ENCODE measurements at places on chromosomes 7 and 10.
A peak's percentile ranks its signal among the peaks of the same experiment; 100 is the strongest.

GRCh38 chr7:39720586-39720985, 97.2 kb downstream of the RALA start:
- no peak for DNase-seq

DNA sequence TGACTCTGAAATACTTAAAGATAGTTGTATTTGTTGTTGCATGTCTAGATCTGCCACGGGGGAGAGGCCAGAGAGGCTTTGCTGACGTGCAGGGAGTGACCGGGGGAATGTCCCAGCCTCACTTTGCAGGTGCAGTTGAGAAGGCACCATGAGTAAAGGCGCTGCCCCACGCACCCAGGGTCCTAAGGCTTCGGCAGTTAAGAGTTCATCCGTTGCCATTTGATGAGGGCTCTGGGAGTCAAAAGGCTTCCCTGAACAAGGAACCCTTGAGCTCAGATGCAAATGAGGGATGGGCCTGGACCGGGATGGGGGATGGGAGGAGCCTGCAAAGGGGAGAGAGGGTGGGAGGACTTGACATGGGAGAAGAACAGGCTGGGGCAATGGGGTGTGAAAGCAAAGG, 20.4 kb downstream of the PPP2R2D start:
- no peak for DNase-seq

DNA sequence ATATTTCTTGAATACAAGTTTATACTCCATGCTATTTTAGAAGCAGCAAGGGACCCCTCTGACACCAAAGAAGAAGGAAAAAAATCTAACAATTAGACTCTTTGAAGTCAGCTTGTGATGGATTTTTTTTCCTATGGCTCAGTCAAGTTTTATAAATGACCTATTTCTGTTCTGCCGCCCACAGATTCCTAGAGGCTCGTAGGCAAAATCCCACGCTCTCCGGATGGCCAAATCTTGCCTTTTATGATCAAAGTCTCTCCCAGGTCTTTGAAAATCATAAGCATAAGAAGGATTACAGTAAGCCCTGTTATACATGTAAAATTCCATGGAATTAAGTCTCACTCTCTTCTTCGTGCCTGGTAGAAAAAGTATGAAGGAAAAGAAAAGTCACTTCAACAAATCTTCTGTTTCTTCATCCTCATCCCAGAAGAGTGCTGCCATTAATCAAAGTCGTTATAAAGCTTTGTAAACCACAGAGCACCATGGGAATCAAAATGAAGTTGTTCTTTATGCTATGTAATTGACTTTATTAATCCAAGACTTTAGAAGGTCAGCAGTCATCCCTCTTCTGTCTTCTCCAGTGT, 33.1 kb downstream of the ASB13 start:
- DNase-seq = no peak

GRCh38 chr10:74055383-74056049, 57.6 kb downstream of the VCL start:
- DNase-seq = no peak

DNA sequence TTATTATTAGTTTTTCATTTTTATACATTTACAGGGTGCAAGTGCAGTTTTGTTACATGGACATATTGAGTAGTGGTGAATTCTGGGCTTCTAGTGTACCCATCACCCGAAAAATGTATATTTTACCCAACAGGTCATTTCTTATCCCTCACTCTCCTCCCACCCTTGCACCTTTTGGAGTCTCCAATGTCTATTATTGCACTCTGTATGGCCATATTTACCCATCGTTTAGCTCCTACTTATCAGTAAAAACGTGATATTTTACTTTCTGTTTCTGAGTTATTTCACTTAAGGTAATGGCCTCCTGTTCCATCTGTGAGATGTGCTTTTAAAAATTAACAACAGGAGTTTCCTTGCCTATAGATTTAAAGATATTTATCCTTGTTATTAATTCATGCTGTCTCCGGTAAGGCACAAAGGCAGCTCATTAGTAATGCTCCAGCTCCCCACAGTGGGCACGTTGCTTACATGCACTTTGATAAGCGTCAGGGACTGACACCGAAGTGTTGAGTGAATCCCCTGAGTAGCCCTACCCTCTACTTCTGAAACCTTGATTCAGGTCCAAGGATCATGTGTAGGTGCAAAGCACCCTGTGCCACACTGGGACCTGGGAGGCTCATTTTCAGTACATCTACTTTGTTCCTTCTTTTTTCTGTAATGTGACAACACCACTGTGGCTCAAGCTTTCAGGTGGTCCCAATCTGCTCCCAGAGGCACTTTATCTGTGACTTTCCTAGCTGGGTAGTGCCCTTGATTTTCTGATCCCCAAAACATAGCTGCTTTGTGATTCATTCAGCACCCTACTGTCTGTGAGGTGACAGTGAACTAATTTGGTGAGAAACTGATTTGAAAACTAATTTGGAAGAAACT, 27.3 kb downstream of the HYAL4 start:
- DNase-seq = no peak

- no peak for DNase-seq
These were observed 9.4 kb downstream of the ASB13 start for GRCh38 chr10:5656737-5657579.

GRCh38 chr7:68688416-68689086, 909.7 kb upstream of the AUTS2 start:
- no peak for DNase-seq

DNA sequence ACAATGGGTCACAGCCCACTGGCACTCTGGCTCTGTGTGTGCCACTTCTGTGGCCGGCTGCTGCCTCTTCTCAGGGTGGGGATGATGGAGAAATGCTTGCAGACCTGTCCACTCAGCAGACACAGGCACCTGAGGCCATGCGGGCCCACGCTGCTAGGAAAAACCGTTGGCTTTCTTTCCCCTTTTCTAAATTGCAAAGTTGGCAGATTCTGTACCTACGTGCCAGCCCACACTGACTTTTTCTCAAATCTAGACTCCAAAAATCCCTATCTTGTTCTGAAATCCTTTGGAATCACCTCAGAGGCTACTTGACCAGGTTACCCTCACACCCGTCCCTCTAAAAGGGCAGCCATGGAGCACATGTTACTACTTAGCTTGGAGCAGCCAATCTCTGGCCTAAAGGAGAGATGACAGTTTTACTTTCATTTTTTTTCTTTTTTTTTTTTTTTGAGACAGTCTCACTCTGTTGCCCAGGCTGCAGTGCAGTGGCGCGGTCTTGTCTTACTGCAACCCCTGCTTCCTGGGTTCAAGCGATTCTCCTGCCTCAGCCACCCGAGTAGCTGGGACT, 99.4 kb downstream of the RNF216 start:
- DNase-seq = no peak

DNA sequence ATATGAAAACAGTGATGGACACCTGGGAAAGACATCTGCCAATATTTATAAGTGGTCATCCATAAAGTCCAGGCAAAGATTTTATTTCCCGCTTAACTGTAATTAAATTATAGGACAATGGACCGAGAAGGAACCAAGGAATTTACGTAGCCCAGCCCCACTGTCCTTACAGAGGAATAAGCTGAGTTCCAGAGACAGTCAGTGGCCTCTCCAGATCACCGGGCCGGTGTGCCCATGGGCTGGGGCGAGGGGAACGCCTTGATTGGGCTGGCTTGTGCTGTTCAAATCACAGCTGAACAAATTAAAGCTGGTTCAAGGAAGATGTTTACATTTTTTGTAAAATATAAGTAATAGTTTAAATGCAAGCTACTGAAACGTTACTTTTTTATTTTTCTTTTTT, 40.7 kb downstream of the PFKP start:
- no peak for DNase-seq

GRCh38 chr10:123142701-123143161, 5.2 kb upstream of the HMX2 start:
- DNase-seq = no peak

DNA sequence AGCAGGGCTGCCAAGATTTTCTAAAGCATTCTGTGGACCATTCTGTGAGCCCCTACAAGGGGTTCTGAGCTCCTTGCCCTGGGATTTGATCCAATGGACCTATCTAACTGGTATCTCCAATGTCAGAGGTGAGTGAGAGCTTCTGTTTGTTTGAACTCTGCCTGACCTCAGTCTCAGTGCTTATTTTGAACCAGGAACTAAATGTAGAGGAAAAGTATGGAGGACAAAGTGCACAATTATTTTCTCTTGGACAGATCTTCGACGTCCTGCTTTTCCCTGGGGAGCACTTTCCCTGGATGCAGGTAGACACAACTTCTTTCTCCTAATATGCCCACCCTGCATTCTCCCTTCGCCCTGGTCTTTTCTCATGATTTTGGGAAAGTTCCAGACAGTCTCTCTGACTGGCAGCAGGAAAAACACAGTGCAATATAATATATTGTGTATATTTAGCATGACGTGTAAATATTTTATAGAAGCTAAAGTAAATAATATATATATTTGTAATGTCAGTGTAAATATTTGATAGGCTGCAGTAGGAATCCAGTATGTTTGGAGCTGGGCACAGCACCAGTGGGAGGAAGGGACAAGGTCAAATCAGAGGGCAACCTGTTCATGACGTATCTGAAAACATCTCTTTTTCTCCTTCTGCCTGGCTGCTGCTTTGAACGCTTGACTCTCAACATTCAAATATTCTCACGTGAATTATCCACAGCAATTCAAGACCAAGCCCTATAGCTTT, 184.0 kb upstream of the LYZL1 start:
- no peak for DNase-seq

DNA sequence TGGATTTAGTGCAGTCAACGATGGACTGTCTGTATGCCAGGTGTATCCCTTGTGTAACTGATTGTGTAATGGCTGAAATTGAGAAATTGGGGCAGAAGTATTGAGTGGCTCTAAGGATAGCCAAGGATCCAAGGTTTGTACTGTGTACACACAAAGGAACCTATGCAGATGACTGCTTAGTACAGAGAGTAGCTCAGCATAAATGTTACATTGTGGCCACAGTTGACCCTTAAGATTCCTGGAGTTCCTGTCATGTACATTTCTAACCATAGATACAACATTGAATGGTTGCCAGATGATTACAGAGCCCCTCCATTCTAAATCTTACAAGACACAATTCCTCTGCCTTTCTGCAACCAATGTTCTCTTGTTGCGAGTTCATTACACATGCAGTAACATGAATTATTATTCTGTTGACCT, 25.3 kb downstream of the CCDC126 start:
- peak; percentile 19 for DNase-seq

DNA sequence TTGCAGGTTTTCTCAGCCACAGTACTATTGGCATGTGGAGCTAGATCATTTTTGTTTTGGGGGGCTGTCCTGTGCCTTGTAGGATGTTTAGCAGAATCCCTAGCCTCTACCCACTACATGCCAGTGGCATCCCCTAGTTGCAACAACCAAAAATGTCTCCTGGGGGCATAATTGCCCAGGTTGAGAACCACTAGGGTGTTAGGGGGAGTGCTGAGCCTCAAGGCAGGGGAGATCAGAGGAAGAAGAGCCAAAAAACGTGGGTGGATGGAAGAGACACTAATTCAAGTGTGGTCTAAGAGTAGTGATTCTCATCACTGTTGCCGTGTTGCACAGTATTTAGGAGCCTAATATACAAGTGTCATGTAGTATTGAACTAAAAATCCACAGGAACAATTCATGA, 31.7 kb upstream of the CCNY start:
- DNase-seq = no peak

- no peak for DNase-seq
These were observed 63.3 kb upstream of the CHST15 start for GRCh38 chr10:124156524-124157260.

GRCh38 chr10:77176232-77176631, 461.4 kb downstream of the KCNMA1 start:
- DNase-seq = no peak

GRCh38 chr10:45488365-45488764, 114.3 kb downstream of the ALOX5 start:
- DNase-seq = no peak

- DNase-seq = no peak
These were observed 18.6 kb upstream of the YWHAG start for GRCh38 chr7:76377186-76377918.

DNA sequence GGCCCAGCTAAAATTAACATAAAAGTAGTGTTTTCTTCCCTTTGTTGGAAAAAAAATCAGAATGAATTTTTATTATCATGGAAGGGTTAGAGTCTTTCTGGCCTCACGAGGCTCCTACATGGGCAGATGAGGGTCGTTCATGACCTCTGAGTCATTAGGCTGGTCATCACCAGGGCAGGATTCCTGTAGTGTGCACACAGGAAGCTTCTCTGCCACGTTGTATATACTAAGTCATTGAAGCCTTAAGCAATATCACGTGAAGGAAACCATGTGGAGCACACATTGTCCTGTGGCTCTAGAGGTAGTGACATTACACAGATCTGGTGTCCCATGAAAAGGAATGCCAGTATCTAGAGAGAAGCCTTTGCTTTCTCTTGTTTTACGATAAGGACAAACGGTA, 84.7 kb upstream of the C1QL3 start:
- DNase-seq = no peak

- no peak for DNase-seq
These were observed 119.8 kb downstream of the ZNF736 start for GRCh38 chr7:64433590-64433989.

GRCh38 chr10:90847436-90847835, 10.4 kb downstream of the HTR7 start:
- no peak for DNase-seq

All from non-pigmented ciliary epithelial cell (primary cell).